Fibroblast of skin of left biceps (primary cell): ENCODE measurements at places on chromosomes 7 and 10.

- no peak for DNase-seq
Observed at GRCh38 chr10:116836083-116836482, 13.2 kb upstream of the ENO4 start.

DNA sequence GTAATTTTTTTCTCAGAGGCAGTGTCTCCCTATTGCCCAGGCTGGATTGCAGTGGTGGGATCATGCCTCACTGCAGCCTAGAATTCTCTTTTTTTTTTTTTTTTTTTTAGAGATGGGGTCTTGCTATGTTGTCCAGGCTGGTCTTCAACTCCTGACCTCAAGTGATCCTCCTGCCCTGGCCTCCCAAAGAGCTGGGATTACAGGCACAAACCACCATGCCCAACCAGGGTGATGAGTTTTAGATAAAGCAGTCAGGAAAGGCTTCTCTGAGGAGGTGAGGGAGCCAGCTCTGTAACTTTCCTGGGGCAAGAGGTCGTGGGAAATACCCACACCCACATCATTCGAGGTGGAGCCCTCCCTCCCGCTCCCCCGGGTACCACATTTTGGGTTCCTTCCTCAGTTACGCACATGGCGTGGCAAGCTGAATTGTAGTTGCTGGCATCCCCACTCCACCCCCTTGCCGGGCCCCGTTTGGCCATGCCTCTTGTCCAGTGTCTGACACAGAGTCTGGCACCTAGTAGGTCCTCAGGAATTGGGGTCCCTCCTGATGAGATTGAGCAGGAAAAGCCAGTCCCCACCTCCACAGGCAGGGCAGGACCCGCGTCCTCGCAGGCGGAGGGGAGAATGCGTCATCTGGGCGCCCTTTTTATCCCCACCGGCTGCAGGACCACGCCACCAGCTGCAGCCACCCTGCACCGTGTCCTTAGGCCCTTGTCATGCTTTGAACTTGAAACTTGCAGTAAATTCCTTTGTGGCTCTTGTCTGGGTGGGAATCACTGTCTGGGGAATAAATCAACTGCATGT is 43.4 kb downstream of the CLIP2 start:
- no peak for DNase-seq

DNA sequence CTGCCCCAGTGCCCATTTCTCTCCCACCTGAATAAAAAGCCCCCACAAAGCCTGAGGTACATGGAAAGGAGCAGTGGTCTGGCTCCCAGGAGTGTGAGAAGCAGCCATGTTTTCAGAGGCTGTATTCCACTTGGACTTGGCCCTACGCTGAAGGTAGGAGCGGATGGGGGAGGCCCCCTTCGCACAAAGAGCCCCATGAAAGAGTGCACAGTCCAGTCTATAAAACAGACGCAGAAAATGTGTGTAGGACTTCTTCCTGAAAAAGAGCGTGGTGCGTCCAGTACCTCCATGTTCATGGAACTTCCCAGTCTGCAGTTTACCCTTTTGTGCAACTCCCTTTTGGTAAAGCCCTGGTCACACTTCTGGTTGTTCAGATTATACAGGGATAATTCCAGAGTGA is 69.3 kb downstream of the EGFR start:
- DNase-seq: no peak

DNA sequence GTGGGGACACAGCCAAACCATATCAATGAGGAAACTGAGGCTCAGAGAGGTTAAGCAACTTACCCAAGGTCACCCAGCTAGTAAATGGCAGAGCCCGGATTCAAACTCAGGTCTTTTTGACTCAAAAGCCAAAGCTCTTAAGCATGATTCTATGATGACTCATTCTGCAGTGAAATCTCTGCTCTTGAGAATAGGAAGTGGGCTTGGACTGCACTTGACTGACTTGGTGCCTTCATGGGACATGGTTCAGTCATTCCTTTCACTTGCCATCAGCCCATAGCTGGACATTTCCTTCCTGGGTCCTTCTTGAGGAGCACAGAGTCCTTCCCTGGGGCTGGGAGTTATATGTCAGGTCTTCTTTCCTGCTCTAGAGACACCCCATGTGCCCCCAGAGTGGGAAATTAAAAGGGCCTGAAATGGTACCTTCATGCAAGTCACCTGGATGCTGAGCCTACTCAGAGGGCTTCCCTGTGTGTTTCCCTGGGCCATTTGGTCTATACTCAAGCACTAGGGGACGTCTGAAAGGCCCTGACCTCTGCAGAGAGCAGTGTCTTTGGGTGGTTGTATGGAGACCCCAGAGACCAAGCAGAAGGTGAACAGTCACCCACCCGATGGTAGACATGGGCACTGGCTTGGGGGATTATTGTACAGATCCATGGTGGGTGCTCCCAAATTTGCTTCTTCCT is 62.4 kb upstream of the SDK1 start:
- DNase-seq: no peak

DNA sequence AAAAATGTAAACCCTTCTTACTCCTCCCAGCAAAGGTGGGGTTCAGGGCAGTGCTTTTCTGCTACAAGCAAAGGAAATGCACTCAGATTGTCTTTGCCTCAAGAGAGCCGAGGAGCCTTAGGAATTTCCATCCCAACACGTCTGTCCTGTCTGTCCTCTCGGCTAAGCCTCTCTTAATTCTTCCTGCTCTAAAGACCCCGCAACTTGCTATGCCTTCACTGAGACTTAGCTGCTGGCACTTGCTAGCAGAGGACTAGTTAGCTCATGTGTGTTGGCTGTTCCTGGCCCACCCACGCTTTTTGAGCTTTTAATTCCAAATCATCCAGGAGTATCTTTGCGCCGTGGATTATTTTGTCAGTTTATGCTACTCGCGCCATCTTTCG is 481 bp upstream of the NPM3 start:
- no peak for DNase-seq

- no peak for DNase-seq
Observed at GRCh38 chr10:61888744-61889143, 12.8 kb upstream of the ARID5B start.

GRCh38 chr10:30387646-30388243 is 38.7 kb upstream of the MTPAP start:
- DNase-seq: no peak

DNA sequence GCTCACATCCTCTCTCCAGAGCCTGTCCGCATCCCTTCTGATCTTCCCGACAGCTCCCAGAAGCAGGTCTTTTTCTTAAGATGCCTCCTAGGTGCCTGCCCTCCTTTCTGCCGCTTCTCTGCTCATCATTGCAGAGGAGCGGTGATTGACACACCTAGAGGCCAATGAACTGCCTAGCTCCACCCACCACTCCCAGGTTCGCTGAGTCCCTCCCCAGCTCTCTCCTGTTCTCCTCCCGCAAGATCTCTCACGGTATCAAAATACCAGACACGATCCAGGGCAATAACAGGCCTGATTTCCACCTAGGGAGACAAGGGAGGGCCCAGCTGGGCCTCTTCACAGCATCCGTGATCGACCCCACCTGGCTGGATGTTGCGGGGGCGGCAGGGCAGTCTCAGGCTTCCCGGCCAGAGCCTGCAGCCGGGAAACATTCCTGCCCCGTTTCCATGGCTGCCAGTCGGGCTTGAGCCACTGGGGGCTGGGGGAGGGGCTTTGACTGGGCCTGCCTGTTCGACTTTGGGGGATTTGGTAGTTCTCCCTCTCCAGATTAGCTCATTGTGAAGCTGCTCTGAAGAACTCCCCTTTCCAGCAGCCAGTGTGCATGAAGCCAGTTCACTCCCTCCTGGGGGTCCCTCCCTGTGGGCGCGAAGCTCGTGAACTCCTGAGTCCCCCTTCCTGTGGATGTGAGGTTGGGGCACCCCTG is 373.5 kb downstream of the RPS24 start:
- peak; percentile 87 for DNase-seq

DNA sequence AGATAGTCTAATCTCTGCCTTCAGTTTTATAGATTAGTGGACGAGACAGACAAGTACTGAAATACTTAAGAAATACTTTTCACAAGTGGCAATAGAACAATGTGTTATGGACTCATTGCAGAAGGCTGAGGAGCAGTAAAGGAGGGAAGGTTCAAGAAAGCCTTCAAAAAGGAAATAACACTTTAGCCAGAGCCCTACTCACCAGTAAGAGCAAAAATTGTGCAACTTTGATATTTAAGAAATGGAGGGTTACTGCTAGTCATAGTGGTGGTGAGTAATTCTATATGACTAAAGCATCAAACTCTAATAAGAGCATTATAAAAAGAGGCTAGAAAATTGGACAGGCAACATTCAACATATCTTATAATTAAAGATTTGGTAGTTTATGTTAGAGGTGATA is 28.8 kb downstream of the PTPN12 start:
- DNase-seq: peak; percentile 44

DNA sequence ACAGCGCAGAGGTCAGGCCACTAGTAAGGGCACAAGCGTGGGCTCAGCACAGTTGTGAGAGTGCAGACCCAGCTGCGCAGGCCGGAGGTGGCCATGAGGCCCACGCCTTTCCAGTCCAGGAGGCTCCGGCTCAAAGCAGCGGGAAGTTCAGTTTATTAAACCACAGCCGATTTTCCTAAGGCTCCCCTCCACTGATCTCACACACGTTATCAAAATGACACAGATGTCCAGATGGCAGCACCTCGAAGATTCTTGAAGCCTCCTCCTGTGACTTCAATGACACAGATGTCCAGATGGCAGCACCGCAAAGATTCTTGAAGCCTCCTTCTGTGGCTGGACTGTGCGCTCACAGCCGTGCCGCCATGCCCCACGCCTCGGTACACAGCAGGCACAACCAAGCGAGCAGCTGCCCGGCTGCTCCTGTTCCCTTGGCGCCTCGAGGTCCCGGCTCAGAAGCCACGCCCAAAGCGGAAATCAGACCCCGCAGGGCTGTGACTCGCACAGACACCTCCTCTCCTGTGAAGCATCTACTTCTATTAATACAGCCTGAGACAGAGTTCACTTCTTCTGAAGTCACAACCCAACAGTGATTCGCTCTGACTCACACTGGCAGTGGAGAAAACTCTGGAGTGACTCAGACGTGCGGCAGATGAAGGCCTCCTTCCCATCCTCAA is 122.7 kb downstream of the MAD1L1 start:
- DNase-seq: peak; percentile 73

DNA sequence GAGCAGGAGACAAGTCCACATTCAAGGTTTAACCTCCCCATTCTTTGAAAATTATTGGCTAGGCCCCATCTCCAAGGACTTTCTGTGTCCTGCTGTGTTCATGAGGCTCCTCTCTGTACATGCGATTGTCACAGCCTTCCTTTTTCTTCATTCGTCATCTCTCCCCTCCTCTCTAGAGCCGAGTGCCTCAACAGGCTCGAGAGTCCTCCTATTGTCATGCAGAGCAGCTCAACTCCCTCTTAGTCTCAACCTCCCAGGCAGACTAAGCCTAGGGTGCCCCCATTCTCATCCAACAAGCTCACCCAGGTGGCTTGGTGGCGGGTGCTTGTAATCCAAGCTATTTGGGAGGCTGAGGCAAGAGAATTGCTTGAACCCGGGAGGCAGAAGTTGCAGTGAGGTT is 35.1 kb upstream of the SAMD8 start:
- no peak for DNase-seq

GRCh38 chr7:121101621-121102020 is 113.1 kb downstream of the CPED1 start:
- DNase-seq: no peak

- DNase-seq: no peak
Observed at GRCh38 chr7:144074374-144074773, 4.8 kb downstream of the OR2A25 start.

GRCh38 chr10:5775685-5776084 is 37.5 kb downstream of the GDI2 start:
- DNase-seq: no peak

DNA sequence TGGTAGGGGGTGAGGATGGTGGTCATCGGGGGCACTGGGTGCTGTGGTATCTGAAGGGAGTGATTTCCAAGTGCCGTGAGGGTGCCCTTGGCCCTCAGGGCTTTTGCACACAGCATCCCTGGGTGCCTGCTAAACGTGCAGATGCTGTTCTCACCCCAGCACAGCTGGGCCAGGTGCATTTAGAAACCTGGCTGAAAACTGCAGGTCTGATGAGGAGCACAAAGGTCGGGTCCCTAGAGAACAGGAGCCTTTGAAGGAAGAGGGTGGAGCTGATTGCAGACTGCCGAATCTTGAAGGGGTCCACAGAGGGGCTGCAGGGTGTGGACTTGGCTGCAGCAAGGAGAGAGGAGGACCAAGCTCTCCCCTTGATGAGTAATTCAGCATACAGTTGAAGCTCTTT is 32.0 kb downstream of the ZMIZ1 start:
- DNase-seq: no peak

GRCh38 chr7:157556642-157556944 is 219.8 kb downstream of the DNAJB6 start:
- no peak for DNase-seq

- peak; percentile 42 for DNase-seq
Observed at GRCh38 chr10:132520177-132520811, 17.3 kb upstream of the INPP5A start.

DNA sequence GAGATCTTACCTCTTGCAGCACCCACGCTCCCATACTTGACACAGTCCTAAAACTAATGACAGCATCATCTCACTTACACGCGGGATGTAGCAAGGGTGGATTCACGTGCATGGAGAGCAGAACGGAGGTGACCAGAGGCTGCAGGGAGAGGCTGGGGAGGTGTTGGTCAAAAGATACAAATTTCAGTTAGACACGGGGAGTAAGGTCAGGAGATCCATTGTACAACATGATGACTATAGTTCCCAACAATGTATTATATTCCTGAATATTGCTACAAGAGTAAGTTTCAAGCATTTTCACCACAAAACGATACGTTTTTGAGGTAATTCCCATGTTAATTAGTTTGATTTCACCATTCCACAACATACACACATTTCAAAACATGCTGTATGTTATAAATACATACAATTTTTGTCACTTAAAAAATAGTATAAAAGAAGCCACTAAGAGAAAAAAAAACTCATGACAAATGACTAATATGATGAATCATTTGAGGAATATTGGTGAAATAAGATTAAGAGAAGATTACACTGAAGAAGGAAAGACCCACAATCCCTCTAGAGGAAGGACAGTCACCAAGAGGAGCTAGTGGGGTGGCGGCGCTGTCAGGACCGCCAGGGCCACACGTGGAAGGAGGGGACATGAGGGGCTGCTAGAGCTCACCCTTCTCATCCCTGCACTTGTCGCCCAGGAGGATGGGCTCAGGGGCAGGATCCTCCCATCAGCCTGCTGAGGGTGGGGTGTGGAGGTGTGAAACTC is 49.4 kb upstream of the EGFR start:
- no peak for DNase-seq

GRCh38 chr10:120946497-120946896 is 95.3 kb downstream of the WDR11 start:
- DNase-seq: no peak

DNA sequence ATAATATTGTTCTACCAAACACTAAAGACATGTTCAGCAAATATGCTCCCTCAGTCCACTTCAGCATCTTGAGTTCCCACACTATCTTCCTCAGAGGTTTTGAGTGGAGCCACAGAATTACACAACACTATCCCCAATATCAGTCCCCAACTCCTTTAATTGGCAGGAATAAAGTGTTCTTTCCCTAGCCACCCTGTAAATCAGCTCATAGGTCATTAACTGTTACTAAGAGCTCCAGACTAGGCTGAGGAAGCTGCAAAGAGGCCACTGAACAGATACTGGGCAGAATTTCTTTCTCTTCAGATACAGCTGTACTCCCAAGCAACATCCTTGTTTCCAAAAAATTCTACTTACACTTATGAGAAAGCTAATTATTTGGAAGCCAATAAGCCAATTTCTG is 11.6 kb upstream of the KAT6B start:
- DNase-seq: no peak
